ENCODE measurements at places on chromosomes 12 and 14. TPM values are rescaled to one million over a fixed set of nuclear protein-coding genes. Genes with fewer than 3 reads are reported as not detected.

SIX4 gene
- not detected for total RNA-seq

GRCh38 chr12:124010687-124011086, 37.7 kb downstream of the ZNF664 start:
- DNase-seq: no peak

- no peak for DNase-seq
Observed at GRCh38 chr12:104870797-104871196, 87.3 kb downstream of the SLC41A2 start.

DNA sequence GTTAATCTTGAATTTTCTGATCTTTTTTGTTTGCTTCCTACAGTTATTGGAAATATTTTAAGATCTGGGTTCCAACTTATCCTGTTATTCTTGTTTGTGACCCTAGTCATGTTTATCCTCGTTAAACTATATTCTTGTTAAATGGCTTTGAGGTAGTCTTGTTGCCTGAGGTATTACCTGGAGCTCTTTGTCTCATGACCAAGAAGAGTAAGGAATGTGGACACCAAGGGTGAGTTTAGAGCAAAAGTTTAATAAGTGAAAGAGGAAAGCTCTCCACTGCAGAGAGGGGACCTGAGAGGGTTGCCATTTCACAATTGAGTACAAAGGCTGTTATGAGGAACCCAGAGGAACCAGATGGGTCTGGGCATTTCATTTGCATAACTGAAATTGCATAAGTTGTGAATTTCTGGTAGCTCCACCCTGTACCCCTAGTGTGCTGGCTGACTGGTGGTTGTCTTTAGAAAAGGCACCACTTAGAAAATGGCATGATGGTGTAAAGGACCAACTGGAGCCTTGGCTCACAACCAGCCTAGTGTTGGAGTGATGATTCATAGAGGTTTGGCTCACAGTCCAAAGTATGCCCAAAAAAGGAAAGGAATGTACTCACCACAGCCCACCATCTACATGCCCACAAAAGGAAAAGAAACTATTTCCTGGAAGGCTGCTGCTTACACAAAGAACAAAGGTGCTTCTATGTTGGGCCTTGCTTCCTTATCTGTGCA, 36.7 kb upstream of the RESF1 start:
- DNase-seq: no peak

WNT1 gene
- not detected for total RNA-seq

RASSF9 gene
- total RNA-seq: not detected
